CD8-positive, alpha-beta memory T cell (primary cell): ENCODE measurements at places on chromosomes 16 and 17. TPM values are rescaled to one million over a fixed set of nuclear protein-coding genes. Genes with fewer than 3 reads are reported as not detected.
A peak's percentile ranks its signal among the peaks of the same experiment; 100 is the strongest.

DNA sequence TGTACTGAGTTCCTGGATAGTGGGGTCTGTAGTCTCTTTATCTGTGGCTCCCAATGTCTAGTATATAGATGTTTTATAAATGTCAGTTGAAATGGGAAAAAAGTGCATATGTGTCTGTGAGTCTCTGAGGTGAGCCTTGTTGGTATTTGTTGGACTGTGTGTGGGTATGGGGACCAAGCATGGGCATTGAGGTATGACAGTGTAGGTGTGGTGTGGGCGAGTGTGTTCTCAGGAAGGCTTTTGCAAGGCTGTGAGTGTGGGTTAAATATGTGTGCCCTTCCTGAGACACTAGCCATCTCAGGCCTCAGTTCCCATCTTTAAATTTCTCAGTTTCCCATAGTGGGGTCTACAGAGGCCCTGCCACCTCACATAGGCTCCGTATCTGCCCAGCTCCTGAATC lies 440.2 kb upstream of the CCL2 start:
- no peak for DNase-seq

DNA sequence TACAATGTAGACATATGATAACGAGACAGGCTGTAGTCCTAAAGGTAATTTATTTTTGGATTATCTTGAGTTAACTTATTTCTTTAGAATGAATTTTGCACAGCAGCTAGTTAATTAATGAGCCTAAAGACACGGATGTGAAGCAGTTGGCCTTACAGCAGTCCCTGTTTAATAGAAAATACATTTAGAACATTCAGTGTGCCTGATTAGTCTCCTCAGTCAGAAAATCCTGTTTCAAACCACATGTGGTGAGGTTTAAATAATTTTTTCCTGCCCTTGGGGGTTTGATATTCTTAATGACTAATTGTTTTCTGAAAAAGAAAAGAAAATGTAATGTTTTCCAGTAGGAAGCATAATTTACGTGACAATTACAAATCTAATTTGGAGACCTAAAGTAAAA lies 494.2 kb upstream of the CDH8 start:
- DNase-seq, result no peak

Gene CCL17
- 18.9 TPM for total RNA-seq

Gene TNP2
- not detected for total RNA-seq

Gene IRX3
- total RNA-seq, result not detected

Gene ITGA2B
- not detected for total RNA-seq

DNA sequence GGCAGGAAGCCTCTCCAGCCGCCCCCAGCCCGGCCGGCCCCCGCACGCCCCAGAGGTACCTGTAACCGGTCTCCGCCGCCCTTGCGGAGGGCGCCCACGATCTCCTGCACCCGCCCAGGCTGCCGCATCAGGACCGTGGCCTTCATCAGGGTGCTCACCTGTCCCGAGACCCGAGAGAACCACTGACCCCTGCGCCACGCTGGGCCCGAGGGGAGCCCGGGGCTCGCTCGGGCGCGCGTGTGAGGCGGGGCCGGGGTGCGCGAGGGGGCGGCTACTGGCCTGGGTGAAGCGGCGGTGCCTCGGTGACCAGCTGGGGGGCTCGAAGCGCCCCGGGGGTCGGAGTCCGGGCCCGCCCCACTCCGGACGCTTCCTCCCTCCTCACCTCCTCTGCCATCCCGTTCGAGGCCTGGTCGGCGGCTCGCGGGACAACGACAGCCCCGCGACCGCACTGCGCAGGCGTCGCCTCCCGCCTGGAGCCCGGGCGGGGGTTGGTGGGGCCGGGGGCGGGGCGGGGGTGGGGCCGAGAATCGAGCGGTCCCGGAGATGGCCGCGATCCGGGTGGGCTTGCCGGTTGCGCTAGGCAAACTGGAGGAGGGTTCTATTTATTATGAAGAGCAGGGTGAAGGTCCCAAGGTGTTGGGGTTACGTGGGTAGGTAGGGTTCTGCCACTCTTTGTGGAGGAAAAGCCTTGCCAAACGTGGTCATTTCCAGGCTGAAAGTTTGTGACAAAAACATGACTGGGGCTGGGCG lies at the start of gene NT5C3B:
TSS of gene NT5C3B (minus strand) at position 433 of the 750 bp plus-strand sequence. CDS start at position 394, 39 bp downstream.
- DNase-seq, result peak; percentile 56

Gene CLEC3A
- total RNA-seq, result not detected

DNA sequence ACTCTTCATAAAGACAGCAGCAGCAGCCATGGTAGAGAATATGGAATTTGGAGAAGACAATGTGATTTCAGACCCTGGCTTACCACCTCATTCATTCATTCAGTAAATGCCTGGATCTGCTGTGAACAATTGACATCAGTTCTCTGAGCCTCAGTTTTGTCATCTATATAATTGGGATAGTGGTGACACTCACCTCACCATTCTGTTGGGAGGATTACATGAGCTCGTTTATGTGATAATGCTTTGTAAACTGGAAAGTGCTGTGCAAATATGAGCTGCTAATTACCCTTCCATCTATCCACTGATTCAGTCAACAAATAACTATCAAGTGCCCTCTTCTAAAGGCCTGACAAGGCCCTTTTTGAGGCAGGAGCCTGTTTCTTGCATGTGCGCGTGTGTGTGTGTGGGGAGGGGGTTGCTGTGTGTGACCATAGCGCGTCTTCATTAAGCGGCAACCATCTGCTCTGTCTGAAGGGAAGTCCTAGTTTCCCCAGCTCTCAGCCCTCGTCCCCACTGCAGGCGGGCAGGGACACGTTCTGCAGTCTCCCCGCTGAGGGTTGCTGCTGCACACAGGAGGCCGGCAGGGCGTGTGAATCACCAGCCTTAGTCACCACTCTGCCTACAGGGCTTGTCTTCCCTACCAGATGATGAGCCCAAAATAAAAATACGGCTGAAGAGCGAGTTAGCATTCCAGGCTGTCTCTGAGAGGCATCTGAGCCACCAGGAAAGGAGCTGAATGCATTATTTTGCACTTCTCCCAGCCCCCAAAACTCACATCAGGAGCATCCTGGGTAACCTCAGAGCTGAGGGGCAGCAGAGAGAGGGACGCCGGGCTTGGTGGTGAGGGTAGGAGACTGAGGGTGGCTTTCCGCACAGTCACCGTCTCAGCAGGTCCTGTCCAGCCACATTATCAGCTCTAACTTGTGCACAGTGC lies 19.9 kb downstream of the ARL4D start:
- no peak for DNase-seq

- DNase-seq, result no peak
Measured at GRCh38 chr17:18321309-18321708, 6.2 kb downstream of the SMCR8 start.

GRCh38 chr16:4895366-4895765 lies 41.6 kb downstream of the PPL start:
- DNase-seq, result no peak

DNA sequence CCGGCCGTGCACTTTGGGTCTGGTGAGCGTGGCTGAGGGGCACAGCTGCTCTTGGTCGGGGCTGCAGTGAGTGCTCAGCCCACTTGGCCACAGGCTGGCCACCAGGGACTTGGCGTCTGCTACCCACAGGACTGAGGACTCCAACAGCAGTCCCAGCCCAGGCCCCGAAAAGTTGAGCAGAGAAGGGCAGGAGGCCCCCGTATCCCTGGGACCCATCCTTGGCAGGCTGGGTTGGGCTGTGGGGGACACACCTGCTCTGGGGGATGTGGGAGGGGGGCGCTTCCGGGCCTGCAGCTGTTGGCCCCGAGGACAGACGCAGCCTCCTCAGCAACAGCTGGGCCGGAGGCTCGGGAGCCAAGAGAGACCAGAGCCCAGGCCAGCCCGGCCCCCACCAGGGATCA lies 19.4 kb upstream of the SSTR5 start:
- DNase-seq, result no peak

- DNase-seq, result no peak
Measured at GRCh38 chr16:10780628-10781027, 37.0 kb downstream of the NUBP1 start.

Gene CCL4
- total RNA-seq, result 1,703 TPM

- DNase-seq, result no peak
Measured at GRCh38 chr17:2894782-2895181, 98.5 kb downstream of the RAP1GAP2 start.

DNA sequence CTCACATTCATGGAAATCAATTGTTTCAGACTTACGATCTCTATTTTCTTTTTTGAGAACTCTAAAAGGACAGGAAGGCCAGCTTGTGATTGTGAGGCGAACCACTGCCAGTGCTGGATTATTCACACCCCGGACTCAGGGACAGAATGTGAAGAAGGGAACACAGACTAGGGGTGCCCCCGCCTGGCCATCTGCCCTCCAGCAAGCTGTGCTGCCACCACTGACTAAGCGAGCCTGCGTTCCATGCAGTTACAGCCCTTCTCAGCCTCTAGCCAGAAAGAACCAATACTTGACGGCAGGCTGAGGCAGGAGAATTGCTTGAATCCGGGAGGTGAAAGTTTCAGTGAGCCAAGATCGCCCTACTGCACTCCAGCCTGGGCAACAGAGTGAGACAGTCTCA lies 2.8 kb downstream of the HAGH start:
- DNase-seq, result no peak

GRCh38 chr17:56898874-56899273 lies 15.0 kb downstream of the TRIM25 start:
- no peak for DNase-seq

Gene CCL2
- total RNA-seq, result 5.5 TPM

DNA sequence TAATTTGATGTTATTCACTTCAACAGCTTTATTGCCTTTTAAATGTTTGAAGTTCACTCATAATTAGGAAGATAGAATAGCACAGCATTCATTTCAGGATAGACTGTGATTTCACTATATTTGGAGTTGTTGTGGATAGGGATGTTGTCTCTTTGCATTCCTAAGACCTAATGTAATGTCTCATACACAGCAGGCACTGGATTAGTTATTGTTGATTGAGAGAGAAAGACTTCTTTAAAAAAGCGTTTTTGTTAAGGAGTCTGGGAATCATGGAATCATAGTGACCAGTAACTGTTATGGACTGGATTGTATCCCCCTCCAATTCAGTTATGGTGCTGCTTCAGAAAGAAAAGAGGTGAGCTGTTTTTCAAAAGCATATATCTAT lies 122.0 kb downstream of the USP22 start:
- DNase-seq, result no peak

- DNase-seq, result no peak
Measured at GRCh38 chr17:55730380-55730779, 7.7 kb upstream of the TMEM100 start.

Gene ADAMTS18
- not detected for total RNA-seq

DNA sequence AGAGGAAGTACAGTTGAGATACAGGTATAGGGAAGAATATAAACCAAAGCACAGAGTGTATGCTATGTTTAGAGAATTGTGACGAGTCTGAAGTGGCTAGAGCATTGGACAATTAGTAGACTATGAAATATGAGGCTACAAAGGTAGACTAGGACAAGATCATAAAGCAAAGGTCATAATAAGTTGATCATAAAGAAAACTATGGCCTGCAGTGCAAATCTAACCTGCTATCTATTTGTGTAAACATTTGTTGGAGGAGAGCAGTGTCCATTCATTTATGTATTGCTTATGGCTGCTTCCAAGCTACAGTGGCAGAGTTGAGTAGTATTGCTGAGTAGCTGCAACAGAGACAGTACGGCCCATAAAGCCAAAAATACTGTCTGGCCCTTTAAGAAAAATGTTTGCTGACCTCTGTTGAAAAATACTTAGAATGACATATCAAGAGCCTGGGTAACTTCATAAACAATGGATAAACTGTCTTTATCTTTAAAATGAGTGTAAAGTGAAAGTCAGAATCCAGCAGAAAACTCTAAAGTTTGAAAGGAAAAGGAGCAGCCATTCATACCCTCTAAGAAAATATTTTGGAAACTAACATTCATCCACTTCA lies 14.5 kb upstream of the OR1E2 start:
- DNase-seq, result no peak

GRCh38 chr17:3502466-3502865 lies 26.7 kb downstream of the ASPA start:
- no peak for DNase-seq

GRCh38 chr17:45956090-45956489 lies 43.0 kb upstream of the STH start:
- DNase-seq, result no peak

DNA sequence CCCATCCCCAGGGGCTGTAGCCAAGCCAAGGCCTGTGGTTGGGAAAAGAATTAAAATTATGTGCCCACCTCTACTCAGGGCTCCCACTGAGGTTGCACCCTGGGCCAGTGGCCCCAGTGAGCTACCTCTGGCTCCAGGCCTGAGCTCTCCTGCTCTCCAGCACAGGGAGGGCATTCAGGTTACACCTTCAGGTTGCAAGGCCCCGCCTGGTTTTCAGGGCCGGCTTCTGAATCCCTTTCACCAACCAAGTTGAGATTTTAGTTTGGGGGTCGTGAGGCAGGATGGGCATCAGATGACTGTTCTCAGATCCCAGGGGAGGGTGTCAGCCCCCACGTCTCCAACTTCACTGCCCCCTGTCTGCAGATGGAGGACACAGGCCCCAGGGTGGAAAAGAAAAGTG lies 8.0 kb upstream of the KATNB1 start:
- no peak for DNase-seq

- peak; percentile 70 for DNase-seq
Measured at GRCh38 chr16:106623-107324, 28.7 kb downstream of the MPG start.

DNA sequence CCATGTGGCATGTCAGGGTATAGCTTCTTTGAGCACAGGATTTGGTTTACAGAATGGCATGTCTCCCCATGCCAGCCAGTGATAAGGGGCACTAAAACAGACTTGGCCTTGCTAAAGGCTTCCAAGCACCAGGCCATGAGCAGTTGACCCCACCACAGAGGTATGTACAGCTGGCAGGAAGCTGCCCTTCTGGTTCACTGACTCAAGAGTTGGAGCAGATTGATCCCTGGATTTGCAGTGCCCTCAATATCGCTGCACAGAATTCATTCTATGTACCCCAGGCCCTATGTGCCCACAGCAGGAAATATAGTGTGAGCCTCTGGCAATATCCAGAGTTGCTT lies 24.3 kb downstream of the HLF start:
- no peak for DNase-seq

DNA sequence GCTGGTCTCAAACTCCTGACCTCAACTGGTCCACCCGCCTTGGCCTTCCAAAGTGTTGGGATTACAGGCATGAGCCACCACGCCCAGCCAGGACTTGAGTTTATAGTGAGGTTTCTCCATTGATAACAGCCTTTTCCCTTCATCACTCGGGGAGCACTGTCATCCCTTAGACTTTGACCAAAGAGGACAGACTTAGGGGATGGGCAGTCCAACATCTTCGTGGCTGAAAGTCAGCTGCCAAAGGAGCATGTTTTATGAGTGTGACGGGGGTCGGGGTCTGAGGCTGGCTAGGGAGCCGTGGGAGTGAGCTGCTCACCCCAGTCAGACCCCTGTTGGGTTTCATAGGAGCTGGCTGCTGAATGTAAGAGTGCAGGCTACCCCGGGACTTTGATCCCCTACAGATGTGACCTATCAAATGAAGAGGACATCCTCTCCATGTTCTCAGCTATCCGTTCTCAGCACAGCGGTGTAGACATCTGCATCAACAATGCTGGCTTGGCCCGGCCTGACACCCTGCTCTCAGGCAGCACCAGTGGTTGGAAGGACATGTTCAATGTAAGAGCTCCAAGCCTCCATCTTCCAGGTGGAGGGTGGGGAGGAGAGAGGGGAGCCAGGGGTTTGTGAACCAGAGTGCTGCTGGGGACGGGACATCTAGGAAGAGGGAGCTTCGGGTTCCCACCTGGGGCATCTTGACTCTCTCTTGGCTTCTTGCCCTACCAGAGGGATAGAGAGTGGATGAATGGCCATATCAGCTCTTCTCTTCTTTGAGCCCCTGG lies 3.1 kb downstream of the DHRS11 start:
- DNase-seq, result no peak

Gene LGALS9
- 9.9 TPM for total RNA-seq

Gene CCL4L2
- total RNA-seq, result 519 TPM

GRCh38 chr17:9220398-9221146 lies 199.3 kb downstream of the NTN1 start:
- DNase-seq, result no peak

Gene UBB
- 1,690 TPM for total RNA-seq
